Activated CD4-positive, alpha-beta T cell treated with anti-CD3 and anti-CD28 coated beads, Interleukin-2, amount 10 ng/mL, durations not matched to agents 24 days and 14 days (primary cell): ENCODE measurements at places on chromosomes 4 and X. TPM values are rescaled to one million over a fixed set of nuclear protein-coding genes. Genes with fewer than 3 reads are reported as not detected.

The CDX4 gene
- total RNA-seq = not detected in 2 replicates

The ASB5 gene
- total RNA-seq = not detected in 2 replicates

The RPS6KA6 gene
- total RNA-seq = not detected in 2 replicates

The HSFX4 gene
- total RNA-seq = 0.17 TPM in 1 of 2 replicates, not detected in the other

GRCh38 chrX:6685489-6685888 lies 150.6 kb upstream of the VCX3A start:
- no peak for DNase-seq

DNA sequence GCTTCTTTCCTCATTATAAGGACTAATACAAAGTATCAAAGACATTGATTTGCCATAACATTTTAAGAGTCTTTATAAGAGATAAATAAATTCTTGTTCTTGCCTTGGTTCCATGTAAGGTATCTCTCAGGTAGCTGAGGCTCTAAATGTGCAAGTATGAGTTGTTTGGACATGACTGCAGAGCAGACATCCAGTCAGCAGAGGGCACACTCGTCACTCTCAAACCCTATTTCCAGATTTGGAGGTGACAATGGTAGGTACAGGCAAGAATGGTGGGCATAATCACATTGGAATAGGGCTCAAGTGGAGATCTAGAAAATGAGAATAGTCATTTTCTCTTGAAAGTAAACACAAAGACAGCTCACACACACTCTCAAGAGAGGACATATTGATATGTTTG lies 133.3 kb upstream of the ZIC3 start:
- DNase-seq = no peak

DNA sequence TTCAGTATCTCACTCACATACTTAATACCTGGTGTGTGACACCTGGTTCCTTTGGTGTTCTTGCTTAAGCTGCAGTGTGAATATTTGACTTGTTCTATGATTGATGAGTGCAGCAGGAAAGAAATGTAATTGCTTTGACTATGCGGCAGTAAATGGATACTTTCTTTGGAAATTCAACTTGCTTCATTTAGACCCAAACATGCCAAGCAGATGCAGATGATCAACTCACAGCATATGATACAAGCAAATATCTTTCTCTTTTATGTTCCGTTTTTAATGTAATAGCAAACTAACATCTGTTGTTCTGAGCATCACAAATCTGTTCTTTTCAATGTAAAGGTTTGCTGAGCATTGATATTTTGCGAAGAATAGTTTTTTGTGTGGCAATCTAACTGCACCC lies 549.5 kb downstream of the C4orf33 start:
- no peak for DNase-seq

DNA sequence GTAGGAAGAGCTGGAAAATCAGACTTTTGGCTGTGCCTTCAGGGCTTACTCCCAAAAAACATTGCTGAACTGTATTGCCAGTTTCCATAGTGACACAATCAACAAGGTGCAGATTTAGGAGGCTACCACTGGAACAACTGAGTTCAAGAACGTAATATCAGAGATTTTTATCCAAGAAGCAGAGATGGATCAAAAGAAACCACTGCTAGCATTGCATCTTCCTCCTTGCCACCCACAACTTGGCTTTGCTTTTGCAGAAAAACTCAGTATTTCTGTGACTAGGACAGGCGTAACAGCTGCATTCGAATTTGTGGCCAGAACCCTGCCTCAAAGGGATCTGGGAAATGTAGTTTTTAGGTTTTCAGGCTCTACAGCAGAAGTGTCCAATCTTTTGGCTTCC lies 27.8 kb upstream of the WDFY3 start:
- no peak for DNase-seq

- DNase-seq = no peak
Observed at GRCh38 chr4:33725861-33726260, 2518.5 kb downstream of the ARAP2 start.

GRCh38 chr4:80461412-80461811 lies 125.9 kb downstream of the CFAP299 start:
- peak; percentile 43 for DNase-seq

DNA sequence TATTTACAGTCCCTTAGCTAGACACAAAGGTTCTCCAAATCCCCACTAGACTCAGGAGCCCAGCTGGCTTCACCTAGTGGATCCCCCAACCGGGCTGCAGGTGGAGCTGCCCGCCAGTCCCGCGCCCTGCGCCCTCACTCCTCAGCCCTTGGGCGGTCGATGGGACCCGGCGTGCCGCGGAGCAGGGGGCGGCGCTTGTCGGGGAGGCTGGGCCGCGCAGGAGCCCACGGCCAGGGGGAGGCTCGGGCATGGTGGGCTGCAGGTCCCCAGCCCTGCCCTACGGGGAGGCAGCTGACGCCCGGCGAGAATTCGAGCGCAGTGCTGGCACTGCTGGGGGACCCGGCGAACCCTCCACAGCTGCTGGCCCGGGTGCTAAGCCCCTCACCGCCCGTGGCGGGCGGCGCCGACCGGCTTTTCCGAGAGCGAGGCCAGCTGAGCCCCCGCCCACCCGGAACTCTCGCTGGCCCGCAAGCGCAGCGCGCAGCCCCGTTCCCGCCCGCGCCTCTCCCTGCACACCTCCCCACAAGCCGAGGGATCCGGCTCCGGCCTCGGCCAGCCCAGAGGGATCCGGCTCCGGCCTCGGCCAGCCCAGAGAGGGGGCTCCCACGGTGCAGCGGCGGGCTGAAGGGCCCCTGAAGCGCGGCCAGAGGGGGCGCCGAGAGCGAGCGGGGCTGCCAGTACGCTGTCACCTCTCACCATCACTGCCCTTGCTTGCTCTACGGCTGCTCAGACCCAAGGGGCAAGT lies 39.4 kb downstream of the WFS1 start:
- DNase-seq = no peak

DNA sequence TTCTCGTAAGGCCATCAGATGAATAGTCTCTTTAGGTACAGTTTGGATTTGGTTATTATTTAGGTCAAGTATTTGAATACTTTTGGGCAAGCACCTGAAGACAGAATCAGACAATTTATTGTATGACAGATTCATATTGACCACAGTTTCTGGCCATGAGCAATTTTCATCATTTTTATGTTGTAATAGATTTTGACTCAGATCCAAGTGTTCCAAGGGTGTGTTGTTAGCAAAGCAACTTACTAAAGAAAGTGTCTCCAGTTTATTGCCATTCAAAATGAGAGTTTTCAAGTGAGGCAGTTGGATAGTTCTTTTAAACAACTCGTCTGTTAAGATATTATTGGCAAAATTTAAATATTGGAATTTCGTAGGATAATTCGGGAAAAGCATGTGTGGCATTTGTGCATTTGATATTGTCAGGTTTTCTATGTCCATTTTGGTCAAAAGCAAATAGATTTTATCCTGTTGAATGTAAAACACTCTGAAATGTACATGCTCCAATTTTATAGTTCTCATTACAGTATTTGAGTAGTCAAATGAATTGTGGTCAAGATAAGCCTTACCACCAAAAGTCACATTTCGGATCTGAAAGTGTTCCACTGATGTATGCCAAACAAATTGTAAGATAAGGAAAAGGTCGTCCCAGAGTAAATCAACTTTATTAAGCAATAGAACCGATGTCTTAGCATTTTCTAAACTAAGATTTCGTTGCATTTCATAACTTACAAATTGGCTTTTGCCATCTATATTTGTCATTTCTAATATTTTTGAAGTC lies 8.4 kb downstream of the TLR10 start:
- DNase-seq = no peak

DNA sequence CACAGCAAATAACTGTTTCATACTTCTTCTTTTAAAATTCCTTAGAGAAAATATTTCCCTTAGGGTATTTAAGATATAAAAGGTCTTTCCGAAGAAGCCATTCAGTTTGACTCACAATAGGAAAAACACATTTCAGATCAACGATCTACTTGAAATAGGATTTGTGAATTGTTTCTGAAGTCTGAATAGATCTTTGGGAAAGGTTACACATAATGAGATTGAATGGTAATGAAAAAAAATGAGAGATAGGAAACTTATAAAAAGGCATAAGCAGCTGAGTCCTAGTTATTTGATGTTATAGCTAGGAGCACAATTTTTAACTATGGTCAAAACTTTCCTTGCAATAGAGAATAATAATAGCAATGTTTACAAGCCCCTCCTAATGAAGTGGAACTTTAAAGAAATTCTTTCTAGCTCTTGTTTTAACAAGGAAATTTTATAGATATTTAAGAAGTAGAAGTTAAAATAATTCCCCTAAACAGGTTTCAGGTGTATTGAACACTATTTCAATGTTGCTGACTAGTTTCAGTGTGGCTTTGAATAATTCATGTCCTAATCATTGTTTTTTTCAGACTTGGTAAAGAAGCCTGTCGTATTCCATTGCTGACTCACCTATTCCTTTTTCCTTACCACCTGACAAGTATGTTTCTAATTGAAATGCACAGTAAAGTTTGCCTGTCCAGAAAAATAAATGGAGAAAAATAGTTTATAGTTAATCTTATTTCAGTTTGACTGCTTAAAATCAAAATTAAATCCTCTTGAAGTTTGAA lies 89.1 kb downstream of the PCDH18 start:
- no peak for DNase-seq

- no peak for DNase-seq
Observed at GRCh38 chrX:11267425-11267824, 25.8 kb upstream of the AMELX start.

DNA sequence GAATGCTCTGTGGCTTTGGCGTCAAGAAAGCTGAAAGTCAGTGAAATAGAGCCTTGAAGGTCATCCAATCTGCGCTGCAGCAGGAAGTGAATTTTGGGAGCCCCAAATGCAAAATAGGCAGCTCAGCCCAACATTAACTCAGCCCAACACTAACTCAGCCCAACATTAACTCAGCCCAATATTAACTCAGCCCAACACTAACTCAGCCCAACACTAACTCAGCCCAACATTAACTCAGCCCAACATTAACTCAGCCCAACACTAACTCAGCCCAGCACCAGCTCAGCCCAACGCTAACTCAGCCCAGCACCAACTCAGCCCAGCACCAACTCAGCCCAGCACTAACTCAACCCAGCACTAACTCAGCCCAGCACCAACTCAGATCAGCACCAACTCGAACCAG lies 71.5 kb downstream of the SORBS2 start:
- no peak for DNase-seq

DNA sequence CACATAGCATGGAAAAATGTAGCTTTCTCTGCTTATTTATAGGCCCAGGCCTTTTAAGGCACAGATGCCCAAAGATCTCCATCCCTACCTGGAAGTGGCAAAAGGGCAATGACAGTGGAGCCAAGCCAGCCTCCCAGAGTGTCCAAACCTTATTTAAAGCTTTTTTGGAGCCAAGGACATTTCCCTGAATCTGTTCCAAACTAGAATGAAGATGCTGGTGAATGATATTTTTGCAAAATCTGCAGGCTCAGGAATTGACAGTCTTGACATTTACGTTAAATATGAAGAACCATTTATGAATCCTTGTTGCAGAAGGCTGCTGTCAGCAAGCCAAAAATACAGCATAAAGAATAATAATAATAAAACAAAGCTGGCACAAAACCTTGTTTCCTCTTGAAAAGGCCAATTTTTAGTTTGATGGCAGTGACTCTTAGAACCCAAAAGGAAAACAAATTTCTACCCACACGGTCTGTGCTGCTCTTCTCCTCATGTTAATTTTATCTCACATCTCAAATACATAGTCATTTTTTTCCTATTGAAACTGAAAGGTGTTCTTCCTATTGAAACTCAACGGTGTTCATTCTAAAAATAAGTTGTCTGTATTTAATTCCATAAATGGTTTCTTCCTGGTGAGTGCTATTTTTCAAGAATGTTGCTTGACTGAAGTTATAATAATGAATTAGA lies 206.3 kb upstream of the TBL1X start:
- no peak for DNase-seq

DNA sequence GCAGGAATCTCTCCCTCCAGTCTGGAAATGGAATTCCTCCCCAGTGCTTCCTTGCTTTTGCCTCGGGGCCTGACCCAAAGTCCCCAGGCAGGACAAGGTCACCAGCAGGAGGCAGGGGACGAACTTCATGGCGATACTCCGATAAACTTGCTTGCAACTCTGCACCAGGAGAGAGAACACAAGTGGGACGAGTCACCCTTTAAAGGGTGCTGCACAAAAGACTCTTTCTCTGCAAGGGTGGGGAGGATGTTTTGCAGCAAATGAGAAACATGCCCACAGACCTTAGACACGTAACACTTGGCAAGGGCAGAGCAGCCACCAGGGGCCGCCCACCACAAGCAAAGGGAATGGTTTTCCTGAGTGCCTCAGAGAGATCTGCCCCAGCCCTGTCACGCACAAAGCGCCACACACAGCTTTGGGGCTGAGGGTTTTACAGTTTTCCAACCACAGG lies at the start of gene FGFBP2:
TSS of gene FGFBP2 (minus strand) at position 175 of the 451 bp plus-strand sequence. CDS start at position 129, 46 bp downstream.
- peak; percentile 86 for DNase-seq

DNA sequence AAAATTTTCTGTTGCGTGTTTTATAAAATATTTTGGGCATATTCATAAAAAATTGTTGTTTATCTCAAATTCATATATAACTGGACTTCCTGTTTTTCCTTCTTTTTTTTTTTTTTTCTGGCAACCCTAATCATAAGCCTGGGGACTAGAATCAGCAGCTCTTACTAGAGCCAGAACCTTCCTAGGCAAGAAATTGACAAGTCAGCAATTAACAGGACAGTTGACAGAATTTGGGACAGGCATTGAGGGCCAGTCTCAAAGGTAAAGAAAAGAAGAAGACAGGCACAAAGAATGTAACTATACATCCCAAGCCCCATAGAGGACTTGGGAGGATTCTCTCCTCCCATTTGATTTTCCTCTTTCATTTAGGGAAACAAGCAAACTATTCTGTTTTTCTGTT lies 35.0 kb upstream of the HS3ST1 start:
- no peak for DNase-seq

GRCh38 chrX:49073601-49074575 lies at the start of gene PRAF2:
Gene PRAF2 (minus strand): TSS chrX:49074002. CDS start chrX:49073987, 15 bp downstream.
- DNase-seq = peak; percentile 96

GRCh38 chr4:119040694-119041185 lies 94.9 kb upstream of the MYOZ2 start:
- no peak for DNase-seq

DNA sequence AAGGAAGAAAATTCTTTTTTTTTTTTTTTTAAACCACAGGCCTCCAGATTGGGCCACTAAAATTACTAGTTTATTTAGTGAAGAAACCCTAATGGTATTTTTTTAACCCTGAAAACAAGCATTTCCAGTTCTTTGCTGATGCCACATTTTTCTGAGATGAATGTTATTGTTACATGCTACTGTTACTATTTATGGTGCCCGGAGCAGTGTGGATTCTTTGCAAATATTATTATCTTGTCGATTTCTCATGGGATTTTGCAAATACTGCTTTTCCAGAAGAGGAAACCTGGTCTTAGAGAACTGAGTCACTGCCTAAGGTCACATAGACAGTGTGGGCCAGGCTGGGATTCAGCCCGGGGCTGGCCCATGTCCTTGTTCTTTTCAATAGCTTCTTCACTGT lies 8.7 kb upstream of the ALAS2 start:
- no peak for DNase-seq

- no peak for DNase-seq
Observed at GRCh38 chr4:55475394-55476243, 71.1 kb downstream of the CLOCK start.

GRCh38 chr4:11881947-11882346 lies 453.3 kb upstream of the HS3ST1 start:
- peak; percentile 22 for DNase-seq

DNA sequence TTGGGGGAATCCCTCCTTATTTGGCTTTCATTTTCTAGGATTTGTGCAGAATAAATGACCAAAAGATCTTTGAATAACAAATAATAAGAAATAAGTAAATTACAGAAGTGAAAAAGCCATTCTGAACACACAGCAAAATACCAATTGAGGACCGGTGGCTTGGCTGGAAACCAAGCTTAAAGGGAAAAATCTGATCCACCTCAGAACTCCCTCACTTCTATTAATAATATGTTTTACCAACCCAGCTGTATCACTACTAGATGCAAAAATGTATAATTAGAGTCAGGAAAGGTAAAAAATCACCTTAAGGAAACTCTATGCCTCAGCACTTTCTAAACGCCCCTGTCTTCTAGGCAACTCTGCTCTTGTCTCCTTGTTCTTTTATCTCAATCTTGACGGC lies 77.3 kb downstream of the TSPAN5 start:
- no peak for DNase-seq
